AG04450 (cell line): ENCODE measurements at places on chromosomes 2 and 18. TPM values are rescaled to one million over a fixed set of nuclear protein-coding genes. Genes with fewer than 3 reads are reported as not detected.

DNA sequence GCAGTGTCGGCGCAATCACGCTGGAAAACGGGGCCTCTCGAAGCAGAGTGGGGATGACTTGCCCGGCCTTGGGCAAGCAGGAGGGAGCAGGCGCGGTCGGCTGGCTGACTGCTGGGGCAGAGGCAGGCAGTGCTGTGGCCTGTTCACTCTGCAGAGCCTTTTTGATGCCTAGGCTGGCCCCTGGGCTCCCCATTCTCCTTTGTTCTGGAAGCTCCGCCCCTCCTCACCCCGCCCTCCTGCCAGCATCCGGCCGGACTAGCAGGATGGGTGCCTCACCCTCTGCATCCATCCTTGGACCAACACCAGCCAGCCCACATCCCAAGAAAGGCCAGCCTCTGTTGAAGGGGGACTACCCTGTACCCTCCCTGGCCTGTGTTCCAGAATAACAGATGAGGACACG lies at the start of gene ASPRV1:
Gene ASPRV1 (minus strand): TSS at position 136 of the 400 bp plus-strand sequence. CDS start 195 bp downstream, outside the sequence.
- DNase-seq, result no peak

DNA sequence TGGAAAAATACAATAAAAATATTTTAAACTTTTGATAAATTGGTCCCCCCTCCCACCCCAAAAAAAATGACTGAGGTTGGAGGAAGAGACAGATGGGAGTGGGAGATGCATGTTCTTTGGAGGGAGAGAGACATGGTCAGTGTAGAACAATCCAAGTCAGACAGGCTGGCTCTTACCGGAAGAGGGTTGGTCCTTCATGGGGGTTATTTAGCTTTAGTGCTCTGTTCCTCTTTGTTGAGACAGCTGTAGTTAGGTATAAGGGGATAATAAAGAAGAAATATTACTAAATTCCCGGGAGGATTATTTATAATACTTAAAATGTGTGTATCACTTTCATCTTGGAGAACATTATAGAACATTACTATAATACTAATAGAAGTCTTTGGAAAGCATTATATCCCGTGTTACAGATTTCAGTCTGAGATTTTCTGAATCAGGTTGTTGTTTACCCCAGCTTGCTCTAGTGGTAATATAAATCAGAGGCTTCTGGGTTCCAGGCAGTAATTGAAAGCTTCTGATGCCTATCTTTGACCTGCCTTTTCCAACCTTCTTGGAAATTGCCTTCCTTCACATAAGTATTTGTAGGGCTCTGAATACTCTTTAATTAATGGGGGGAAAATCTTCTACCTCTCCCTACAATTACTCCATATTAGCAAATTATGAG lies 87.7 kb downstream of the SPTBN1 start:
- no peak for DNase-seq

DNA sequence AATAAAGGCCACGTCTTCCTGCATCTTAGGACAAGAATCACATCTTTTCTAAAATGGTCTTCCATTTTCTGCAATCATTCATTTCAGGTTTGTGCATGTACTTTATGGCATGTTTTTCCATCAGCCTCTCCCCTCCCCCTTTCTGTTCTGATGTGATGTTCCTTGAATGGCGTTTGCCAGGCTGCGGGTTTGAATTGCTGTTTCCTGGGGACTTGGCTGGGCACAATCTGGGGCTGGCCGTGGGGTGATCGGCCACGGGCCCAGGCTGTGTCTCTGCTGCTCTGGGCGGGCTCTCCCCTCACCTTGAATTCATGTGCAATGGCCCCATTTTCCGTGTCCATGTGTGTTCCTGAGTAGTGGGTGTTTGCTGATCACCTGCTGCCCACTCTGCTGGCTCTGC lies 15.2 kb downstream of the DGKD start:
- DNase-seq, result no peak

GRCh38 chr2:119425119-119425405 lies 6.6 kb upstream of the TMEM37 start:
- no peak for DNase-seq

GRCh38 chr2:164975891-164976290 lies 20.6 kb upstream of the SLC38A11 start:
- no peak for DNase-seq

- DNase-seq, result no peak
Observed at GRCh38 chr2:193847130-193847529, 1652.4 kb upstream of the TMEFF2 start.

GRCh38 chr2:160207804-160208654 lies 8.0 kb upstream of the ITGB6 start:
- DNase-seq, result peak; percentile 56

Gene SPEG
- polyA plus RNA-seq, result 28.0 and 32.8 TPM in 2 replicates
